ENCODE measurements at places on chromosomes 3 and 15.
A peak's percentile ranks its signal among the peaks of the same experiment; 100 is the strongest.

- no peak for DNase-seq
Measured at GRCh38 chr3:32004113-32004765, 22.7 kb downstream of the ZNF860 start.

- no peak for DNase-seq
Measured at GRCh38 chr3:105260385-105260784, 106.3 kb upstream of the ALCAM start.

DNA sequence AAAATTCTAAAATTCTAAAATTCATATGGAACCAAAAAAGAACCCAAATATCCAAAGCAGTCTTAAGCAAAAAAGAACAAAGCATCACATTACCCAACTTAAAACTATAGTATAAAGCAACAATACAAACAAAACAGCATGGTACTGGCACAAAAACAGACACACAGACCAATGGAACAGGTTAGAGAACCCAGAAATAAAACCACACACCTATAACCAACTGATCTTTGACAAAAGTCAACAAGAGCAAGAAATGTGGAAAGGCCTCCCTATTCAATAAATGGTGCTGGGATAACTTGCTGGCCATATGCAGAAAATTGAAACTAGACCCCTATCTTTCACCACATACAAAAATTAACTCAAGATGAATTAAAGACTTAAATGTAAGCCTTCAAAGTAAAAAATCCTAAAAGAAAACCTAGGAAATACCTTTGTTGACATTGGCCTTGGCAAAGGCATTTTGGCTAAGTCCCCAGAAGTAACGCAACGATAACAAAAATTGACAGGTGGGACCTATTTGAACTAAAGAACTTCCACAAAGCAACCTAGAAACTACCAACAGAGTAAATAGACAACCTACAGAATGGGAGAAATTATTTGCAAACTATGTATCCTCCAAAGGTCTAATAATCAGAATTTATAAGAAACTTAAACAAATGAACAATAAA is 56.9 kb downstream of the TTBK2 start:
- no peak for DNase-seq

DNA sequence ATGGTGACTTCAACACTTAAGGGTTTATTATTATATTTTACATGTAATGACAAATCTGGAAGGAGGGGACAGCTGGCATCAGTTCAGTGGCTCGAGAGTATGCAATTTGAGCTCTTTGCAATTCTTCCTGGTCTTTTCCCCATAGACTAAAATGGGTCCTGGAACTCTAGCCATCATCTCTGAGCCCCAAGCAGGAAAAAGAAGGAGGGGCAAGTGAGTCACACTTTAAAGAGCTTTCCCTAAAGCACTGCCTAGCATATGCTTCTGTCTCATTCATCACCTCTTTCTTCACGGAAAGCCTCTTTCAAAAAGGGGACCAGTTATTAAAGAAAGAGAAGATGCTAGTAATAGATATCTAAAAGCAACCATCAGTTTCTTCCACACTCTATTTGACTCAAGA is 466.3 kb downstream of the ZIC1 start:
- no peak for DNase-seq

GRCh38 chr15:80679167-80679803 is 15.8 kb upstream of the ABHD17C start:
- no peak for DNase-seq

- DNase-seq = no peak
Measured at GRCh38 chr3:158110658-158111018, 749 bp downstream of the RSRC1 start.

GRCh38 chr3:195200010-195200822 is 70.7 kb downstream of the XXYLT1 start:
- DNase-seq = peak; percentile 52

DNA sequence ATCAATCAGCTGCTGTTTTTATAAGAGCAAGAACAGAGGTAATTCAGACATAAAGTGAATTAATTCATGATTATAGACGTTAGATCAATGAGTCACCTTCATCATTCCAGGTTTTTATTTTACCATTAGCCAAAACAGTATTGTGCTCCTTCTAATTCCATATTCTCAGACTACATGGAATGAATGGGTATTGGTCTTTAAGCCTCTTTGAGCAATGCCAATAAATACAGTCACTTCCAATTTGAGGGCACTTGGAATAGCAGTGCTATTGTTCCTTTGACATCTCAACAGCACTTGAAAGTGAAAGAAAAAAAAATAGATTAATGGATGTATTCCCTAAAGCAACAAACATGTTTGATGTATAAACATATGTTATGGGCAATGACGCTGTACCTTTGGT is 830.9 kb upstream of the CFAP20DC start:
- DNase-seq = no peak

- no peak for DNase-seq
Measured at GRCh38 chr3:36178018-36178417, 202.3 kb upstream of the STAC start.

- DNase-seq = no peak
Measured at GRCh38 chr3:56488812-56489600, 20.7 kb upstream of the ERC2 start.

- DNase-seq = no peak
Measured at GRCh38 chr3:143536817-143537535, 311.3 kb downstream of the SLC9A9 start.

DNA sequence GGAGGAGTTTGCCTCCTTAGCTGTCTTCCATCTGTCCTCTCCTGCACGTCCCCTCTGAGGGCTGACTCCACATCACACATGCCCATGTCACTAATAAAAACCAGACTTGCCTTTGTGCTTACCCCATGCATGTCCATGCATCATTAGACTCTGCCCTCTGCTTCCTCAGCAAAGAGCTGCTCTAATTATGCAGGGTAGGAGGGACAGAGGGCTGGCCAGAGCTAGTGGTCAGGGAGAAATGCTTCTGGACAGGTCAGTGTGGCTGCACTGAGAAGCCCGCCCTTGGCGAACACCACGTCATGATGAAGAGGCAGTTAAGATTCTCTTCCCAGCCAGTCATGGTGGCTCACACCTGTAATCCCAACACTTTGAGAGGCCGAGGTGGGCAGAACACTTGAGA is 8.9 kb downstream of the CA12 start:
- DNase-seq = peak; percentile 42

DNA sequence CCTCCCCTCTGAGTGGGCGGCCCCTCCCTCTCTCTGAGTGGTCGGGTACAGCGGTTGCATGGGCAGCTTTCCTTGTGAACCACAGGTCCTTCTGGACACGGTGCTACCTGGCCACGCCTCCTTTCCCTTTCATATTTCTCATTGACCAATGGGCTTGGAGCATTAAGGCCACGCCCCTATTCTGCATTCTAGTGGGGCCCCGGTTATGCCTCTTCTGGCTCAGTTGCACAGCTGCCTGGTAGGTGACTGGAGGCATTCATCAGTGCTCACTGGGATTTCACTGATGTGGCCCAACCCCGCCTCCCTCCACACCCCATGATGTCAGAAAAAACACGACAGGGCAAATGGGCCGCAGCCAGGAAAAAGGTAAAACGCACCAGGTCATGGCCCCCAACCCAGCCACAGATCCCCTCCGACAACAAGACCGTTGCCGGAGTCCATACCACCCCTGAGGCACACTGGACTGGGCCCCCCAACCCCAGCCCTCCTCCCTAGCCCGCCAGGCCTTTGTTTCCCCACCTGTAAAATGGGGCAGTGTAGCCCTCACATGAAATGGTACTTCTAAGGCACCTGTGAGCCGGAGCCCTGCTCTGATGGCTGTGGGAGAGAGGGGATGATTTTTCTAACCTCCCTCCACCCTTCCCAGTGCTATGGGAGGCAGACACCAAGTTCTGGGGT is 26.3 kb downstream of the NGRN start:
- DNase-seq = no peak

- no peak for DNase-seq
Measured at GRCh38 chr3:43243590-43244587, 42.5 kb upstream of the SNRK start.

DNA sequence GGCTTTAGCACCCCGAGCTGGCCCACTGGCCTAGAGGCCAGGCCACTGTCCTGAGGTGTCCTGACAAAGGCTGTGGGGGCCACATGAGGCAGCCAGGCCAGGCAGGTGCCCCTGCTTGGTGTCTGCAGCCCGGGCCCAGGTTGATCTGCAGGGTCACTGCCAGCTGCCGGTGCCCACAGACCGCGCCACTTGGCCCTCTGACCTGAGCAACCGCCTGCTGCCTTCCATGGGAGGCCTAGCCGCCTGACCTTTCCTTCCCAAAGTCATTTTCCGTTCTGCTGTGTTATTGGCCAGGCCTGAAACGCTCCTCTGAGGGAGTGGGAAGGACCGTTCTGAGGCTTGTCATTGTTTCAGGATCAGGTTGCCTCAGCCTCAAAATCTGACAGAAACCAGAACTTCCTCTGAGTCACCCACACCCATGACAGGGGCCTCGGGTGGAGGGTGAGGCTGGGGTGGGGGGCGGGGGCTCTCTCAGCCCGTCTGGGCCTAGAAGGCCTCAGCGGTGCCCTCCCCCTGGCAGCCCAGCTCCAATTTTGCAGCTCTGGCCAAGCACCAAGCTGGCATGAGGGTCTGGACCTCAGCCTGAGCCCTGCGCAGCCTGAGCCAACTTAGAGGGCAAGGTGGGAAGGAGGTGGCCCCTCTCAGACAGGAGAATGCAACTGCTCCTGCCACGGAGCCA is 140.7 kb upstream of the MEF2A start:
- peak; percentile 74 for DNase-seq

GRCh38 chr3:4323246-4324027 is 20.3 kb downstream of the SETMAR start:
- no peak for DNase-seq

GRCh38 chr15:56042982-56043980 is 49.9 kb upstream of the NEDD4 start:
- no peak for DNase-seq

- DNase-seq = peak; percentile 83
Measured at GRCh38 chr15:60548101-60548500, 69.2 kb upstream of the ICE2 start.

DNA sequence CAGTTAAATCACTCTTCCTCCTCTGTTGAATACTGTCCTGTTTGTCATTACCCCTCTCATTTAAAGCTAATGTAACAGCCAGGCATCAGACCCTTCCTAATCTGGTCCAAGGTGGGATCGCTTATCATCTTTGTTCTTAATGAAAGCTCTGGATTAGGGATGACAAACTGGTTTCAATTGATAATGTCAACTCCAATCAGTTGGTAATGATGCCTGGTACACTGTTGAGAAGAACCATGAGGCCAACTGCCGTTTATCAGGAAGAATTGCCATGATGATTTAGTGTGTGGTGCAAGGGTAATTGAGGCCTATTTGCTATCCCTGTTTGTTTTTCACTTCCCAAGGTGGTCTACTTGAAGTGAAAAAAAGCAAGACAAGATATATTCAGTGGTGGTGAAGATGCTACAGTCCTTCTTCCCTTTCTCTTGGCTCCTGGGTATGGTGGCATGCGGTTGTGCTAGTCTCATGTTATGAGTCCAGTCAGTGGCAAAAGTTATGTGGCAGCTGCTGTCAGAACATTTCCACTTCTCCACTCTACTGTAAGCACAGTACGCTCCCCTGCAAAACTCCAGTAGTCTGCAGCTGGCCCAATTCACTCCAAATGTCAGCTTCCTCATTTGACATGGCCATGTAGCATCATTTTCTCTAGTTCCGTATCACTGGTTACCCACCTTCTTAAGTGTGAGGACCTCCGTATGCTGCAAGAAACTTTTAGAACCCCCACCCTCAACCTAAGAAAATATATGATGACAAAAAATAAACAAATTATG is 72.5 kb downstream of the MORC1 start:
- no peak for DNase-seq

- DNase-seq = no peak
Measured at GRCh38 chr3:87900061-87900460, 158.7 kb downstream of the CGGBP1 start.

- DNase-seq = no peak
Measured at GRCh38 chr15:64842986-64843561, 1.4 kb downstream of the PLEKHO2 start.

DNA sequence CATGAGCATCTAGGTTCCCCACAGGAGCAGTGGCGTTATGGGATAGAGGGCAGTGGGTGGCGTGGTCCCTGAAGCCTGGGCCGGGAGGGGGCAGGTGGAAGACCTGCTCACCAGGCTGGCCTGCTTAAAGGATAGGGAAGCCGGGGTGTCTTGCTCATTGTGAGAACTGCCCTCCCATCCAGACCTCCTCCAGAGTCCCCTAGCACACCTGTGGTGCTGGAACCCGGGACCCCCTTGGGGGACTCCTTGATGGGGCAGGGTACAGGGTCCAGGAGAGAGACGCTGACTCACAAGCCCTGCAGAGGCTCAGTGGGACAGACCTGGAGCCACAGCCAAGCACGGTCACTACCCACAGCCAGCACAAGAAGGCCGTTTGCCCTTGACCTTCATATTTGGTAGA is 2.8 kb upstream of the RHCG start:
- peak; percentile 52 for DNase-seq

GRCh38 chr15:71707230-71708050 is 102.9 kb upstream of the NR2E3 start:
- DNase-seq = no peak

- no peak for DNase-seq
Measured at GRCh38 chr3:56522374-56522773, 34.6 kb upstream of the CCDC66 start.

DNA sequence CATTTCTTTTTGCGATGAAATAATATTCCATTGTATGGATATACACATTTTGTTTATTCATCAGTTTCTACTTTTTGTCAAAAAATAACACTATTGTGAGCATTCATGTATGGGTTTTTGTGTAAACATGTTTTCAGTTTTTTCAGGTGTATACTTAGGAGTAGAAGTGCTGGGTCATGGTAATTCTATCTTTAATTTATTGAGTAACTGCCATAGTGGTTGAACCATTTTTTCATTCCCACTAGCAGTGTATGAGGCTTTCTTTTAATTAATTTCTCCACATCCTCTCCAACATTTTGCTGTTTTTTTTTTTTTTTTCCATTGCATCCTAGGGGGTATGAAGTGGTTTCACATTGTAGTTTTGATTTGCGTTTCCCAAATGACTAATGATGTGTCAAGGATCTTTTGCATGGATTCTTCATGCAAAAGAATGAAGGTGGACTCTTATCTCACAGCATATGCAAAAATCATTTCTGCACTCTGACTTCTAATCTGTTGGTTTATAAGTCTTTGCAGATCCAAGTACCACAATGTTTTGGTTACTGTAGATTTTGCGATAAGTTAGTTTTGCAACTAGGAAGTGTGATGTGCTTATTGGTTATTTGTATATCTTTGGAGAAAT is 12.6 kb downstream of the ATP2C1 start:
- no peak for DNase-seq

- DNase-seq = no peak
Measured at GRCh38 chr15:71630475-71630809, 179.9 kb upstream of the NR2E3 start.
